T-helper 1 cell (primary cell): ENCODE measurements at places on chromosomes 5 and 9.

GRCh38 chr9:13804532-13804931 is 509.4 kb downstream of the NFIB start:
- no peak for DNase-seq

- no peak for DNase-seq
These were observed 26.8 kb upstream of the PPP2CA start for GRCh38 chr5:134252671-134253070.

GRCh38 chr9:3951161-3951665 is 348.7 kb downstream of the GLIS3 start:
- DNase-seq, result no peak

- no peak for DNase-seq
These were observed 33.8 kb upstream of the TJP2 start for GRCh38 chr9:69140123-69140735.

DNA sequence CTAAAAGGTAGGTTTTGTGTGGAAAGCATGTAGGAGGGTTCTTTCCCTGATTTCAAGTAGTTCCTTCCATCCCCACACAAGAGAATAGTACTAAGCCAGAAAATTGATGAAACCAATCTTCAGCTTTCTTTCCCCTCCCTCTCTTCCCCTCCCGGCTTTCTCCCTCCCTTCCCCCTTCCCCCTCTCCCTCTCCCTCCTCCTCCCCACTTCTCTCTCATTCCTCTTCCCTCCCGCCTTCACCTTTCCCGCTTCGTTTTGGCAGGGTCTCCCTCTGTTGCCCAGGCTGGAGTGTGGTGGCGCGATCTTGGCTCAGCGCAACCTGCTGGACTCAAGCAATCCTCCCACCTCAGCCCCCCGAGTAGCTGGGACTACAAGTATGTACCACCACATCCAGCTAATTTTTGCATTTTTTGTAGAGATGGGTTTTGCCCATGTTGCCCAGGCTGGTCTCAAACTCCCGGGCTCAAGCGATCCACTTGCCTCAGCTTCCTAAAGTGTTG is 85.8 kb downstream of the ZCCHC7 start:
- DNase-seq, result no peak

DNA sequence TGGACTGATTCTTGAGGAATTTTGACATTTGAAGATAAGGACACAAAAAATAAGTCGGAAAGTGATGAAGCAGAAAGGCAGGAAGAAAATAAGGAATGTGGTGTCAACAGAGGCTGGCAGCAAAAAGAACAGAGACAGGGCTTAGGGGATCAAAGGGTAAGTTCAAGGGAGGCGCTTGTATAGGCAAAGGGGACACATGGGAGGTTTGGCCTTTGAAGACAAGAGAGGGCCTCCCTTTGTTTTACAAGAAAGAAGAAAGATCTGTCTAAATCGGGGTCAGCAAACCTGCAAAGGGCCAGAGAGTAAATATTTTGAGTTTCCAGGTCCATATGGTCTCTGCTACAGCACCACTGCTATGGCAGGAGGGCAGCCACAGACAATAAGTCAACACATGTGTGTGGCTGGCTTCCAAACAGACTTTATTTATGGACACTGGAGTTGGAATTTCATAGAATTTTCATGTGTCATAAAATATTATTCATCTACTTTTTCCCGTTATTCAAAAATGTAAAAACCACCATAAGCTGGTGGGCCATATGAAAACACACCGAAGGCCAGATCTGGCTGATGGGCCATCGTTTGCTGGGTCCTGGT is 112.0 kb upstream of the FBXL7 start:
- no peak for DNase-seq

GRCh38 chr9:130890870-130891687 is 5.5 kb downstream of the QRFP start:
- no peak for DNase-seq

DNA sequence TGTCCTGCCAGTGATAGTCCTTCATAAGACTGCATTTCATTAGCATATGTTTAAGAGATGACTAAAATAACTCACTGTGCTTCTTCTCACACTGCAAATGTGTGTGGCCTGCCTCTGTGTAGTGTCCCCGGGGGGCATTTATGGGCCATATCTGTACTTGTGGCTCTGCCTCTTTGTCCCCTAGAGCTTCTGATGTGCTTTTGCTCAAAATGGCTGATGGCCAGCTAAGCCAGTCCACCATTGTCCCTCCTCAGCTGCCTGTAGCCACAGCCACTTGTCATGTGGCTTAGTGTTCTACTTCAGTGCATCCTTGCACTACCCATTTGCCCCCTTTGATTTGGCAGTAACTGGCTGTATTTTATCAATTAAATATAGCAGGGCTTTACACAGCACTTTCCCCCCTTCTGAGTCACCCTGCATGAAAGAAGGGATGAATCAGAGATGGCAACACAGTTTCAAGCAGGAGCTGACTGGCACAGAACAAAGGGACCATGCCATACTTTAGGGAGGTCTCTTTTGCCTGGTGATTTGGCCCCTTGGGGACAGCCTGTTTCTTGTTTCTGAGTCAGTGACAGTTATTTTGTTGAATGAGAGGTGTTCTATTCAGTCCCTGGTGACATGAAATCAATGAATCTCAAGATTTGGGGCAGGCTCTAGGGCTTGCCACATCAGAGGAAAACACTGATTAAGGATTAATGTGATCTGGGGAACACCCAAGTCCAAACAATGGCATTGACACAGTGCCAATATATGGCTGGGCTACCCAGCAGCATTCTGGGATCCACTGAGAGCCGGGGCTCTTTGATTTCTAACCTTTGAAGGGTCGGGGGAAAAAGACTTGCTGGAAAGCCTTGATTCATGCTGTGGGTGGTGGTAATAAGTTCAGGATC is 245.5 kb downstream of the SMARCA2 start:
- no peak for DNase-seq

- no peak for DNase-seq
These were observed 86.8 kb downstream of the NLN start for GRCh38 chr5:65808818-65809217.

DNA sequence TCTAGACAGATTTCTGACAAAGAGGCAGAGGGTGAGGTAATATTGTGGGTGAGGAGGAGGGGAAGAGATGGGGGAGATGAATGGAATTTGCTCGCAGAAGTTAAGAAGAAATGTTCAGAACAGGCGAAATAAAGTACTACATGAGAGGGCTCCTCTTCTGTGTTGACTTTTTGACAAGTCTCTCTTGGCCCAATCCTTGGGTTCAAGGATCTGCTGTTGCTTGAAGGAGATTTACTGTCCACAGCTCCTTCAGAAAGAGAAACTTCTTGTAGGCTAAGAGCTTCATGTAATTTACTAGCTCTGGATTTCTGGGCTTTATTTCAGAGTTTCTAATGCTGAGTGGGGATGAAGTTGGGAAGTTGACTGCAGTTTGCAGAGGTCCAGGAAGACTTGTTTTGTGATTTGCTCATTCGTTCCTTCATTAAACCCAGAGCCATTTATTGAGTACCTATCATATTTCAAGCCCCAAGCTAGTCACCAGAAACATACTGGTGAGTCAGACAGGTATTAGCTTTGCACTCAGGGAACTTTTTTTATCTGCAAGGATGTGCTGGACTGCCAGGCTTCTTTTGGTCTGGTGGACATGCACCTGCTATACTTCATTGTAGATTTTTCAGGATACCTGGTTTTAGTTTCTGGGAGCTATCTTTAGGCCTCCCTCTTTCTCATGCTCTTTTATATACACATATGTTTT is 402.9 kb upstream of the CLINT1 start:
- DNase-seq, result no peak

- no peak for DNase-seq
These were observed 119.8 kb downstream of the EBF1 start for GRCh38 chr5:158979749-158980521.

DNA sequence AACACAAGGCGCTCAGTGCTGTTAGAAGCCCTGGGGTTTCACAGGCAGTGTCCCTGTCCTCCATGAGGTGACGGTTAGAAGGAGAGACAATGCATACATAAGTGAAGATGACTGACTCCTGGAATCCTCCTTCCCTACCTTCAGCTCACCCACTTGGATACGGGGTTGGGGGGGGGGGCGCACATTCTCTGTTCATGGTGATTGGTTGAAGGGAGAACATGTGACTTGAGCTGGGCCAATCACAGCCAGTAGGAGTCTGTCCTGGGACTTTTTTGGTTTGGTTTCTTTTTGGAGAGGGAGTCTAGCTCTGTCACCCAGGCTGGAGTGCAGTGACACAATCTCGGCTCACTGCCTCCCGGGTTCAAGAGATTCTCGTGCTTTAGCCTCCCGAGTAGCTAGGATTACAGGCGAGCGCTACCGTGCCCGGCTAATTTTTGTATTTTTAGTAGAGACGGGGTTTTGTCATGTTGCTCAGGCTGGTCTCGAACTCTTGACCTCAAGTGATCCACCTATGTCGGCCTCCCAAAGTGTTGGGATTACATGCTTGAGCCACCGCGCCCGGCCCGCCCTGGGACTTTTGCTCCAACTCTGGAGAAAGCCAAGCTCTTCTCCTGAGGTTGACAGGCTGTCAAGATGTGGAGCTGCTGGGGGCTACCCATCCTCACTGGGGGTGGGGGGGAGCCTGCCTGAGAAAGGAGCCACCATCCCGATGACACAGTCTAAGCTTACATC is 30.8 kb downstream of the SH3PXD2B start:
- DNase-seq, result no peak

GRCh38 chr9:123997665-123998277 is 13.8 kb upstream of the LHX2 start:
- no peak for DNase-seq

DNA sequence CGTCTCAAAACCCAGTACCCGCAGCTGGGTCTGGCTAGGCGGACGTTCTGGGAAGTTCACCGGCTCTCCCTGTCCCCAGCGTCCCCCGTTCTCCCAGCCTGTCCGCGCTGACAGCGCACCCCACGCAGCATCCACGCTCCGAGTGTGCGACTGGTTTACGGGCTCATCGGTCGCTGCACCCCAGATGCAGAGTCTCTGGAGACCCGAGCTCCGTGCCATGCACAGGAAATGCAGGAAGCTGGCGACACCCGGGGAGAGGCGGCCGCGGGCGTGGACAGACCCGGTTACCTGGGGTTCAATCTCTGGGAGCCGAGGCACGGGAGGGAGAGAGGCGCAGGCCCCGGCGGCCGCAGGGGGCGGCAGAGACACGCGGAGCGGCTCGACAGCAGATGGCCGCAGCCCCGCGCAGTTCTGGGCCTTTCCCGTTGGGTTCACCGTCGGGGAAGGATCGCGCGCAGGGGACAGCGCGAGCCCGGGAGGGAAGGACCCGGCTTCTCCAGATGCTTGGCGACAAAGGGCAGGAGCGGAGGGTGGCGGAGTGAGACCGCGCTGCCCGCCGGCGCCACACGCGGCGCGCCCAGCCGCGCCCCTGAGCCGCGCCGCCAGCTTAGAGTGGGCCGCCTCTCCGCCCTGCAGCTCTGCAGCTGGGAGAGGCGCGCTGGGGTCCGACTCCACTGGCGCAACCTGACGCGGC is 558 bp downstream of the SHROOM1 start:
- DNase-seq, result peak; percentile 60

- DNase-seq, result no peak
These were observed 503 bp upstream of the GDNF start for GRCh38 chr5:37840053-37841034.
